Cardiac fibroblast (primary cell): ENCODE measurements at places on chromosomes 2 and 18.
A peak's percentile ranks its signal among the peaks of the same experiment; 100 is the strongest.

GRCh38 chr2:2974982-2975381 lies 402.6 kb downstream of the EIPR1 start:
- no peak for DNase-seq

DNA sequence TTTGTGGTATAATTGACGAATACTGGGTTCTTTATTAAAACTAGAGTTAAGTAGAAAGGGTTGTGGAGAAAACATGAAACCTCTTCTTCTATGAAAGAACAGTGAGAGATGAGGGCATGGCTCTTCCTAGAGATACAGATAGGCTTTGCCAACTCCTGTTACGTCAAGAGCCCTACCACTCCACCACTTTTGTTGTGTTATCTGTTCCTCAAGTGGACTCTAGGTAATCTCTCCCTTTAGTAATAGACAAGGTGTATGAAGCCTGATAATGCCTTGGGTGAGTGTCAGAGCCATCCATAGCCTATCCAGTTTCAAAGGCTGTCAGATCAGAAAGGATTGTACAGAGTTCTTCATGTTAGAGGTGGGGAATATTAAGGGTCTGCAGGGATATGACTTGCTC lies 176.4 kb downstream of the SETBP1 start:
- no peak for DNase-seq

DNA sequence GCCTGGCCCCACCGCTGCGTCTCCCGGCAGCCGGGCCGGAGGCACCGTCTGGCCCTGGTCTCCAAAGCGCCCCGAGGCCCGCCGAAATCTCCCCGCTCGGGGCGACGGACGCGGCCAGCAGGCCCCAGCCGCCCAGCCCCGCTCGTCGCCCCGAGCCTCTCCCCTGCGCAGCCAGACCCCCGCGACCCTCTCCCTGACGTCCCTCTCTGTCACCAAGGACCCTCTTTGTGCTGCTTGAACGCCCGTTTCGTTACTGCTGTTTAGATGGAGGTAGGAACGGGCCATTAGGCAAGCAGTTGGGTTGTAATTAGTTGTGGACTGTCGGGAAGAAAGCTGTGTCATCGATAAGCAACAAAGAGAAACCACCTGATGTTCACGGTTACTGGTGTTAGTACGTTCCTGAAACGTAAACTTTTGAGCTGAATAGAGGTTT lies 686 bp downstream of the UBXN4 start:
- peak; percentile 71 for DNase-seq

GRCh38 chr18:66226782-66227181 lies 377.1 kb downstream of the CDH19 start:
- no peak for DNase-seq

DNA sequence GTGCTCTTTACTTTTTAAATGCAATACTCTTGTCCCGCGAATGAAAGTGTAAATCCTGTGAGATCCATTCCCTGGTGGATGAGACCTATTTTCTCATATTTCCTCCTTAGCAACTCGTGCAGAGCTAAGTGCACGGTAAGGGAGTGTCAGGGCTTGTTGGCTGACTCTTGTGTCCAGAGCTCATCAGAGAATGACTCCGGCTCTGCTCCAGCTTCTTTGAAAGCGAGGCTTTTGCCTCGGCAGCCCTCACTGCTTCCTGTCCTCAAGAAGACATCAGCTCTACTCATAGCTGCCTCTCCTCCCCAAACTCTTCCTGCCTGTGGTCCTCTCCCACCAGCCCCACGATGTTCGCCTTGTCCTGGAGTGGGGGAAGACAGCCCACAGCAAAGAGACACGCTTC lies 70.7 kb downstream of the LIPG start:
- no peak for DNase-seq

- peak; percentile 12 for DNase-seq
Observed at GRCh38 chr18:54233228-54233625, 8.8 kb upstream of the MBD2 start.

DNA sequence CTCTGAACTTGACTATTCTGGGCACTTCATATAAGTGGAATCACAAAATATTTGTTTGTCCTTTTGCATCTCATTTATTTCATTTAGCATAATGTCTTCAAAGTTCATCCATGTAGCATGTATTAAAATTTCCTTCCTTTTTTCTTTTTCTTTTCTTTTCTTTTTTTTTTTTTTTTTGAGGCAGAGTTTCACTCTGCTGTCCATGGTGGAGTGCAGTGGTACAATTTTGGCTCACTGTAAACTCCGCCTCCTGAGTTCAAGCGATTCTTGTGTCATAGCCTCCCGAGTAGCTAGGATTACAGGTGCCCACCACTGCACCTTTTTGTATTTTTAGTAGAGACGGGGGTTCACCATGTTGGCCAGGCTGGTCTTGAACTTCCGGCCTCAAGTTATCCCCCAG lies 11.9 kb downstream of the ATP8B1 start:
- no peak for DNase-seq

GRCh38 chr2:36530983-36531354 lies 67.0 kb downstream of the FEZ2 start:
- peak; percentile 94 for DNase-seq

DNA sequence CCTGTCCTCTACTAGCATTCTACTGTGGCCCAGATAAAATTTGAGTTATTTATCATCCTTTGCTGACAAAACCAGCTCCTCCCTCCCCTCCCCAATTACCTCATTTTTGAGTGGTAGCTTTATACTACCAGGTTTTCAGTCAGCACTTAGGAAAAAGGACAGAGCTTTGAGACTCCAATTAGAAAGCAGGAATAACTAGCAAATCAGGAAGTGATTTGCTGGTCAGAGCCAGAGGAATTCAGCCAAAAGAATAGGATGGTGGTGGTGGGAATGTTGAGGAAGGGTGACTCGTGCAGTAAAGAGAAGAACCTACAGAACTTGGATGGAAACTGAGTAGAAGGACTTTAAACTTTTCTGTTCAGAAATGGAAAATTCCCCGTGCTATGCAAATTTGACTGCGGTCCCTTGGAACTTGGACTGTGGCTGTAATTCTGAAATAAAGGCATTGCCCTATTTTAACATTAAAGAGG lies 3.7 kb downstream of the MYL12B start:
- DNase-seq: no peak

DNA sequence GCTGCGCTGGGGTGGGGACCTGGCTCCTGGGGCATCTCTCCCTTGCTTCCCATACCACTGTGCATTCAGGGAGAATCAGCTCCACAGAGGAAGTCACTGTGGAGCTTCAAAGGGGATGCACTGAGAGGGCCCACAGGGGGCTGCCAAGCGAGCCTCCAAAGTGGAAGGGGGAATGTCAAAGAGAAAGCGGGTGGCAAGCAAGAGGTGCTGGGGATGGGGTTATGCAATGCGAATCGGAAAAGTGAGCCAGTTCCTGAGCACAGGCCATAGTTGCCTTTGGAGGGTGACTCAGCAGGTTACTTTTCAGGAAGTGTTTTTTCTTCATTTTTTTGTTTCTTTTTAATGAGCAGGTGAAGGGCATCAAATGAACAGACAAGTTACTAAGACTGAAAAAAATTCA lies 17.6 kb downstream of the PMAIP1 start:
- DNase-seq: peak; percentile 65

DNA sequence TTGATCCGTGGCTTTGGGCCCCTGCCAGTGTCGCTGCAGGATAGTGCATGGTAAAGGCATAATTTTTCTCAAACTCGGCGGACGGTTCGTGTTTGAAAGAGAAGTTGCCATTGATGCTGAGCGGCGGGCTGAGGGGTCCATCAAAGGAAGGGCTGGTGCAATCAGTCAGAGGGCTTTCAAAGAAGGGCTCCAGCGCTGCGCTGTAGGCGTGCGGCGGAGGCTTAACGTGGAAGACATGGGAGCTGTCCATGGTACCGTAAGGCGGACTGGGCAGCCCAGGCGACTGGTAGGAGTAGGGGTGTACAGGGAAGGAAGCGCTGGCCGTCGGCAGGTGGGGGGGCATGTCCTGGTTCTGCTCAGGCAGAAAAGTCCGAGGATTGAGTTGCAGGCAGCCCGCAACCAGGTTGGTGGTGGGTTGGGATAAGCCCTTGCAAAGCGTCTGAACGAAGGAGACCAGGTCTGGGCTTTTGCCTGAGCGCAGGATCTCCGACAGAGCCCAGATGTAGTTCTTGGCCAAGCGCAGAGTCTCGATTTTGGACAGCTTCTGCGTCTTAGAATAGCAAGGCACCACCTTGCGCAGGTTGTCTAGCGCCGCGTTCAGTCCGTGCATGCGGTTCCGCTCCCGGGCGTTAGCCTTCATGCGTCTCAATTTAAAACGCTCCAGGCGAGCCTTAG lies 2.3 kb downstream of the NEUROD1 start:
- DNase-seq: peak; percentile 83

DNA sequence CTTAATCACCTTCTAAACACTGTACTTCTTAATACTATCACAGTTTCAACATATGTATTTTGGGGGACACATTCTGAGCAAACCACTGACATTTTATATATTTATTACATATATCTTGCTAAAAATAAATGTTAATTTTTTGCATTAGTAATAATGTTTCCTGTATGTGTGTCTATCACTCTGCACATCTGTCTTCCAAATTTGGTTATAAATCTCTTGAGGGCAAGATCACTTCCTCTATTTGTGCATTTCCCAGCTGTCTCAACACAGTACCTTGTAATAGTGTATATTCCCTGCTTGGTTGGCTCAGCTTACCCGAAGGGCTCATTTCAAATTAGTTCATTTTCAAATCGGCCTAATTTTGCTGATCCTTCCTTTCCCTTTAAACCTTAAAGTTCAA lies 617.1 kb upstream of the GYPC start:
- no peak for DNase-seq

- no peak for DNase-seq
Observed at GRCh38 chr2:138601458-138602165, 100.0 kb downstream of the SPOPL start.

GRCh38 chr2:106054321-106054720 lies 139.8 kb downstream of the UXS1 start:
- DNase-seq: no peak

GRCh38 chr2:156405586-156405985 lies 30.6 kb upstream of the GPD2 start:
- peak; percentile 56 for DNase-seq

DNA sequence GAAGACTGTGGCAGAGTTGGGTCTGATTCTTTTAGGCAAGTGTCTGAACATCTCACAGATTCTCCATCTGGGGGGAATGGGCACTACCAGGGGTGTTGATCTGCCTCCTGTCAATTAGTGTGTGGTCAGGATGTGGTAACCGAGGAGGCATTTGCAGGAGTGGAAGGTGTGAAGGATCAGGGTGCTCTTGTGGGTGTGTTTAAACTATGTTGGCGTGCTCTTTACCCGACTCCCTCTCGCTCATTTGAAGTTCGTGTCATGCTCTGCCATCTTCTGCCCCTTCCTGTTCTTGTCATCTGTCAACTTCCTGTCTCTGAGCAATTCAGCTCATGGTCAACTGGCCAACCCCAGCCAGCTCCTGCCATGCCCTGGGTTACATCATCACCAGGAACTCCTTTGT lies 107.9 kb downstream of the RTN4 start:
- no peak for DNase-seq

GRCh38 chr2:51553476-51553875 lies 521.5 kb upstream of the NRXN1 start:
- DNase-seq: no peak

DNA sequence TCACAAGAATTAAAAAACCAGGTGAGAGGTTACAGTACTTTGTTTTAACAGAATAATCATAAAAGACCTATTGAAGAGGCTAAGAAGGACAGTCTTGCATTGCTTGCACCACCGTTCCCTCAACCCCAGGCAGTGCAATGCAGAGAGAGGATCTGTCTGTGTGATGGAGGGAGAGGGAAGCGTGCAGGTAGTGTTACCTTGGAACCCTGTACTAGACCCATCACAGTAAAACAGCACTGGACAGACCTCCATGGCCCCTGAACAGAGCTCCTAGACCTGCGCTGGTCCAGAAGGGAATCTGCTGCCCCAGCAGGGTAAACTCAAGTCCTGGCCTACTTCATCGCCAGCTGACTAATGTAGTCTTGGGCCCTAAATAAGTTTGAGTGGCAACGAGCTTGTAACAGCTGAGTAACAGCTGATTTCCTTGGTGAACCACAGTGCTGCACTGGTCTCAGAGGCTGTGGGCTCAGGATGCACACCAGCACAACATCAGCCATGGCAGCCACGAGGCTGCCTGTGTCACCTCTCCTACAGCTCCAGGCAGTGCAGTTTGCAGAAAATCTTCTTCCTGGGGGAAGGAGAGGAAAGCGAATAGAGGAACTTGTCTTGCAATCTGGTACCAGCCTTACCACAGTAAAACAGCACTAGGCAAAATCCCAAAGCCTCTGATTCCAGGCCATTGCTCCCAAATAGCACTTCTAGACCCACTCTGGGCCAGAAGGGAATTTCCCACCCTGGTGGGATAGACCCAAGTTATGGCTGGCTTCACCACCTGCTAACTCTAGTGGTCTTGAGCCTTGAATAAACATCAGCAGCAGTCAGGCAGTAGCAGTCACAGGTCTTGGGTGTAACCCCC lies 417.2 kb downstream of the CDH7 start:
- DNase-seq: no peak

DNA sequence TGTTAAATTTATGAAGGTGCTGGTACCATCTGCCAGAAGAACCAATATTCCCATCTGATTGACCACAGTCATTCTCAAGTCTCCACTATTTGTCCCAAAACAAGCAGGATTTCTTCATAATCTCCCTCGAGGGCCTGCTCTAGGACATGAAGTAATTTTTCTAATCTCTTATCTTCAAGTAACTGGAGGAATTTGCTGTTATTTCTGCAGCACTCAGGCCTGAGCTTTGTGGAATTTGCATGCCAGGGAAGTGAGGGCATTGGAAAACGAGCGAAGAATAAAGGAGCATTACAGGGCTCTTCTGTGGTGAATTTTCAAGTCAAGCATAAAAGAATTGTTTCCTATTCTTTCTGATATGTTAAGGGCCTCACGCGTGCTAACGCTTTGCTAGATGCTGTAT lies 161.2 kb upstream of the EPAS1 start:
- peak; percentile 67 for DNase-seq

GRCh38 chr2:58448065-58448507 lies 207.0 kb upstream of the FANCL start:
- peak; percentile 80 for DNase-seq

DNA sequence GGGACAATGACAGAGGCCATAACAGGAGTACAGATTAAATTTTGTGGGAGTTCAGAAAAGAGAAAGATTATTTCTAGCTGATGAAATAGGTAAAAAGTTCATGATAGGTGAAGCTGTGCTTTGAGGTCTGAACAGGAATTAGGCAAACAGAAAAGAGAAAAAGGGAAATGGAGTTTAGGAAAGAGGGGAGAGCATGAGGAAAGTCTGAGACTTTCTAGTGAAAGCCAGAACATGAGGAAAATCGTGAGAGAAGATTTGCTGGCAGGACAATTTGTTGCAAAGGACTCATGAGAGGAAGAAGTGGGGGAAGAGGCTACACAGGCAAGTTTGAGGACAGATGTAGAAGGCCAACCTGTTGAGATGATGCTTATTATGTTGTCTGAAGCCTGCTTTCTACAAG lies 6.3 kb upstream of the CHN1 start:
- no peak for DNase-seq

DNA sequence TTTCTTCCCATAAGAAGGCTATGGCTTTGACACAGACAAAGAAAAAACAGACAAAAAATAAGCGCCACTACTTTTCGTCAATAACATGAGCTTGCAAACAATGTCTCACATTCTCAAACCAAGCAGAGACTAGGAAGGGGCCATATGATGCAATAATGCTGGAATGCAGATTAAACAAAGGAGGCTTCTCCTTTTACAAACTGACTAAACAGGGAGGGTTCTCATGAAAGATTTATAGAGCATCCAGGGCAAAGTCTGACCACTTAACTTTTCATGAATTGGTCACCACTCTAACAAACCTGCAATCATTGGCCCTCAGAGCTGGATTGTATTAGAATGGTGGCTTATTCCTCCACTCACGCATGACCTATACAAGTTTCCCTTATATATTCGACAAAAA lies 663.3 kb upstream of the CHAC2 start:
- peak; percentile 48 for DNase-seq

GRCh38 chr2:66435549-66435875 lies 587 bp downstream of the MEIS1 start:
- DNase-seq: peak; percentile 45
